Stimulated activated CD4-positive, alpha-beta T cell treated with anti-CD3 and anti-CD28 coated beads, TNF-alpha, amount 100 ng/mL, for 1 hour (primary cell): ENCODE measurements at places on chromosomes 4 and X.
A peak's percentile ranks its signal among the peaks of the same experiment; 100 is the strongest.

- no peak for DNase-seq
Measured at GRCh38 chr4:112085156-112086035, 59.9 kb upstream of the FAM241A start.

- peak; percentile 36 for DNase-seq
Measured at GRCh38 chrX:47380268-47380667, 9.9 kb downstream of the ZNF157 start.

DNA sequence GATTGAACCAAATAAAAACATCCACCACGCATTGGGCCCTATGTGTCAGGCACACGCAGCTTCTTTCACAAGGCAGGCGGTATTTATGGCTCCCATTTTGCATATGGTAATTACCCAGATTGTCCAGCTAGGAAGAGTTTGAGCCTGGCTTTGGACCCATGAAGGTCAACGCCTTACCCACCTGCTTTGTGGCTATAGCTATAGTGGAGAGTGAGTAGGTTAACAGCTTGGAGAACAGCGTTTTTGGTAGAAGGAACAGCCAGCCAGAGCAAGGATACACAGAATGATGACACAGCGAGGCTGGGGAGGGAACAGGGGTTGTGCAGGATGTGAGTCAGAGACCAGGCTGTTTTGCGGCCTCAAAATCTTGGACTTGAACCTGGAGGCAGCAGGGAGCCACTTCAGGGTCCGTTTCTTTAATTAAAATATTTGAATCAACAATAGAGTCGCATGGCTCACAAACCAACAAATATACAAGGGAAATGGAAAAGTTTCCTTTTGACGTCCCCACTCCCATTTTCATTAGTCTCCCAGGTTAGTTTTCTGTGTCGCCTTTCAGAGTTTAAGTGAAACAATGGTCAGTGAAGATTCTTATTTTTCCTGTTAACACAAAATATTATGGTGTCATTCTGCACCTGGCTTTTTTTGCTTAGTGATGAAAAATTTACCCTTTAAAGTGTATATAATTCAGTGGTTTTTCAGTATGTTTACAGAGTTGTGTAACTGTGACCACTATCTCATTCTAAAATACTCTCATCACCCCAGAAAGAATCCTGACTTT lies 118.2 kb upstream of the STX18 start:
- DNase-seq: no peak

DNA sequence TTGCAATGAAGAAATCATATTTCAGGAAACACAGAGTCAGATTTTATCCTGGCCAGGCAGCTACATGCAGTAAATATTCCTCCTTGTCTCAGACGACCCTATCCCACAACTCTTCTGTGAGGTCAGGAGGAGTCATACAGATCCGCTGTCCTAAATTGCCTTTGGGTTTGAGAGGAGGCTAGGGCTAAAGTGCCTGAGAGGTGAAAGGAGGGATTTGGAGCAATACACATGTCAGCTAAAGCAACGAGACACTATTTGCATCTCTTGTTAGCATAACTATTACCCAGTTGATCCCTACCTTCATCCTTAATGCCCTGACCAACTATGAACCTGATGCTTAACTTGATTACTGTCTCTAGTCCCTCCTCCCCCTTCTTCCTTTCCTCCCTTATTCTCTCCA lies 98.6 kb downstream of the TBC1D19 start:
- DNase-seq: no peak

GRCh38 chr4:103449296-103450023 lies 251.3 kb upstream of the CENPE start:
- DNase-seq: no peak

GRCh38 chr4:1074077-1074476 lies 39.3 kb downstream of the RNF212 start:
- DNase-seq: no peak

DNA sequence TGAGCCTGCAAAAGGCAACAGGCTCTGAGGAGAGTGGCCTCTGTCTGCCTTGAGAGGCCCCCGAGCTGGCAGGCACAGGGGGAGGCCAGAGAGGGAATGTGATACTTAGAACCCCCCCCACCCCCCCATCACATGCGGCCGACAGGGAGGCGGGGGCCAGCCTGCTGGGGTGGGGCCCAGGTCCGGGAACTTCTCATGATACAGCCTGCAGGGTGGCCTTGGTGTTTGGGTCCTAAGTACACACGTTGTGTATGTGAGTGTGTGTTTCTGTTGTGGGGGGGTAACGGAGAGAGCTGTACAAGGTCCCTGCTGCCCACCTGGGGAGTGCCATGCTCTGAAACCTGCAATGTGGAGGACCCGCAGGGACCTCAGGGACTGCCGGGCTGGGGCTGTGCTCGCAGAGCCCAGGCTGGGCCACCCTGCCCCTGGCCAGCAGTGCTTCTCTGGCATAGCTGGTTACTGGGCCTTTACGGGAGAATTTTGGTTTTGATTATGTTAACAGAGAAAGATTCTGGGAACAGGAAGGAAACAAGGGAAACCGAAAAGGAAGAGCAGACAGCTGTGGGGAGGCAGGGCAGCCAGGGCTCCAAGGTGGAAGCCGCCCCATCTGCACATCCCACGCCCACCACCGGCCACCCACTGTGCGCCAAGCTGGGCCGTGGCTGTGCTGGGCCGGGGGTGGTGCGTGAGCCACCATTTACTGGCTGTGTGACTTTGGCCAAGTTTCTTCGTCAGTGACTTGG lies 19.9 kb downstream of the SH3BP2 start:
- DNase-seq: no peak

- DNase-seq: no peak
Measured at GRCh38 chr4:38791010-38791409, 8.2 kb upstream of the TLR10 start.

GRCh38 chr4:106140601-106141000 lies 175.4 kb downstream of the TBCK start:
- DNase-seq: no peak

GRCh38 chr4:44438687-44439086 lies 9.9 kb downstream of the KCTD8 start:
- DNase-seq: no peak

GRCh38 chr4:42262701-42263490 lies 110.4 kb upstream of the BEND4 start:
- DNase-seq: no peak

DNA sequence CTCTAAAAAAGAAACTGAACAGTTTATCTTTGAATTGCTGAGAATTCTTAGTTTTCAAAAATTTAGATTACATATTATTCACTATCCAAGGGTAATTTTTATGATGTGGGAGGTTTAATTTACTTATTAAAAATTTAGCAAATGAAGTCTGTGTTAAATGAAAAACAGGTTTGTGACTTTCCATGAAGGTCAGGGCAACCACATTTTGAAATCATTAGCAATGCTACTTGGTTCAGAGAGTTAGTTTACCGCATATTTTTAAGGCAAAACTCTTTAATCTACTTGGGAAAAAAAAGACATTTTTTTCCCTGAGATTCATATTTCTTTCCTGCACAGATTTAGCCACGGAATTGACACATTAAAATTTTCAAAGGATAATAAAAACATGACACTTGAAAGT lies 37.3 kb upstream of the PRSS12 start:
- DNase-seq: no peak
